ENCODE measurements at places on chromosomes 6 and 20. TPM values are rescaled to one million over a fixed set of nuclear protein-coding genes. Genes with fewer than 3 reads are reported as not detected.

Gene PBOV1
- total RNA-seq: not detected

Gene NRN1
- 0.95 TPM for total RNA-seq

Gene MICB
- total RNA-seq: 5.3 TPM

Gene SNAI1
- 7.4 TPM for total RNA-seq

Gene SFTA2
- 0.11 TPM for total RNA-seq

Gene CST4
- total RNA-seq: not detected

Gene CSNK2B
- total RNA-seq: 177 TPM

Gene PERP
- 70.0 TPM for total RNA-seq

Gene CLDN20
- total RNA-seq: not detected

Gene CD24
- total RNA-seq: 374 TPM

Gene PAX1
- 0.11 TPM for total RNA-seq

Gene PIM1
- total RNA-seq: 11.9 TPM

Gene RFX6
- not detected for total RNA-seq

Gene BTNL2
- total RNA-seq: not detected

Gene VSTM2L
- total RNA-seq: 19.8 TPM

Gene ARFGEF3
- 0.63 TPM for total RNA-seq

Gene ADGRB3
- not detected for total RNA-seq

Gene COX4I2
- not detected for total RNA-seq

Gene ZNF133
- 11.4 TPM for total RNA-seq

Gene XKR7
- not detected for total RNA-seq

Gene GPLD1
- total RNA-seq: 0.45 TPM

Gene IL20RA
- total RNA-seq: 0.07 TPM

All from A549 treated with dexamethasone at 1 μM for 4 hours (cell line).